MCF 10A (cell line): ENCODE measurements at places on chromosomes 13 and 19. TPM values are rescaled to one million over a fixed set of nuclear protein-coding genes. Genes with fewer than 3 reads are reported as not detected.

Gene SLITRK6
- 5.5 and 12.0 TPM in 2 replicates for total RNA-seq

Gene KLK11
- not detected in 2 replicates for total RNA-seq

Gene ZNF415
- total RNA-seq, result not detected in 2 replicates

GRCh38 chr19:6406401-6406800, 13.4 kb upstream of the GTF2F1 start:
- no peaks in the 10 kb centered on the region for H3K27me3 ChIP-seq
- no peak overlapping the region for H3K4me3 ChIP-seq
- H3K27ac ChIP-seq, result no peak overlapping the region
- no peaks in the 10 kb centered on the region for H3K36me3 ChIP-seq

DNA sequence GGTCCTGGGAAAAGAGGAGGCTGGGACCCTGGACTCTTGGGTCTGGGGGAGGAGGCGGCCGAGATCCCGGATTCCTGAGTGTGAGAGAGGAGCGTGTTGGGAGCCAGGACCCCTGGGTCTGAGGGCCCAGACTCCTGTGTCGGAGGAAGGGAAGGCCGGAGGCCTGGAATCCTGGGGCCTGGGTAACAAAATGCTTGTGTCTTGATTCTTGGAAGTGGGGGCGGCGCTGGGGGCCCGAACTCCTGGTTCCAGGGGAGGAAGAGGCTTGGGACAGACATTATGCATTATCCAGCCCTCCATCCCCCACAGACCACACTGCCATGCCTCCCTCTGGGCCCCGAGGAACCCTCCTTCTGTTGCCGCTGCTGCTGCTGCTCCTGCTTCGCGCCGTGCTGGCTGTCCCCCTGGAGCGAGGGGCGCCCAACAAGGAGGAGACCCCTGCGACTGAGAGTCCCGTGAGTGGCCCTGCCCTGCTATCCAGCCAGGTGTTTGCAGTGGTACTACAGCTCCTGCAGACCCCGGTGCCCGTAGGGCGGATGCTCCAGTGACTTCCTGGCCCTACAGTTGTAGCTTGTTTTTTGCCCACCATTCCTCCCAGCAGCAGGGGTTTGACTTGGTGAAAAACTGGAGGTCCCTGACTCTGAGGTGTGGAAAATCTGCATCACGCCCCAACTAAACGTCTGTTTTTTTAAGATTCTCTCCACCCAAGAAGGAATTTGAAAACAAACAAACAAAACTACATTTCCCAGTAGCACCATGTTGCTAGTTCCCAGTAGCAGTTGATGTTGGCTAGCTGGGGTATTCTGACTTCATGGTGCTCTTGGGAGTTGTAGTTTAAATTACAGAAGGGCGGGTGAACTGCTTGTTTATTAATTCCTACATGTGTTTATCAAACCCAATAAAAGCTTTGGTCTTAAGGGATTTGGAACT, 630 bp downstream of the NUCB1 start:
- H3K4me3 ChIP-seq, result peak overlapping the region; percentile 99
- no peaks in the 10 kb centered on the region for H3K27me3 ChIP-seq
- no peak for DNase-seq

DNA sequence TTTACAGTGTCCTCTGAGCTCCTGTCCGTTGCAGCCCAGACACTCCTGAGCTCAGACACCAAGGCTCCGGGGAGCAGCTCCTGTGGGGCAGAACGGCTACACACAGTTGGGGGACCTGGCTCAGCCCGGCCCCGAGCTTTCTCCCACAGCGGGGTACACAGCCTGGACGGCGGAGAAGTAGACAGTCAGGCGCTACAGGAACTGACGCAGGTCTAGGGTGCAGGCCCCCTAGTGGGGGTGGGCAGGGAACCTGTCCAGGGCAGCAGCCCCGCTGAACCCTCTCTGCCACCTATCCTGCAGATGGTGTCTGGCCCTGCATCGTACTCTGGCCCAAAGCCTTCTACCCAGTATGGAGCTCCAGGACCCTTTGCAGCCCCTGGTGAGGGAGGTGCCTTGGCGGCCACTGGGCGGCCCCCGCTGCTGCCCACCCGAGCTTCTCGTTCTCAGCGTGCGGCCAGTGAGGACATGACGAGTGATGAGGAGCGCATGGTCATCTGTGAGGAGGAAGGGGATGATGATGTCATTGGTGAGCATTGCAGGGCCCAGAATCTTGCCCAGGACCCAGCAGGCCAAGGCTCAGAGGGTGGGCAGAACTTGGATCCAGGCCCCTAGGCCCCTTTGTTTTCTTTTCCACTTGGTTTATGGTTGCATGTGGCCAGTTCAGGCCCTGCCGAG, 12.9 kb upstream of the PRR19 start:
- H3K27ac ChIP-seq, result no peak overlapping the region
- DNase-seq, result no peak
- H3K36me3 ChIP-seq, result peaks cover 48% of the 10 kb centered on the region
- peaks cover 21% of the 10 kb centered on the region for H3K4me1 ChIP-seq

GRCh38 chr13:37934339-37935191, 65.0 kb upstream of the TRPC4 start:
- no peak overlapping the region for H3K27ac ChIP-seq
- H3K36me3 ChIP-seq, result no peaks in the 10 kb centered on the region
- H3K4me1 ChIP-seq, result peaks cover 3% of the 10 kb centered on the region
- peaks cover 18% of the 10 kb centered on the region for H3K27me3 ChIP-seq
- no peak overlapping the region for H3K4me3 ChIP-seq
